Iris pigment epithelial cell (primary cell): ENCODE measurements at places on chromosomes 12 and 14.

- peak; percentile 35 for DNase-seq
These were observed 123.6 kb downstream of the TSPAN9 start for GRCh38 chr12:3200814-3201233.

- DNase-seq: no peak
These were observed 426.0 kb downstream of the GALC start for GRCh38 chr14:87566991-87567390.

DNA sequence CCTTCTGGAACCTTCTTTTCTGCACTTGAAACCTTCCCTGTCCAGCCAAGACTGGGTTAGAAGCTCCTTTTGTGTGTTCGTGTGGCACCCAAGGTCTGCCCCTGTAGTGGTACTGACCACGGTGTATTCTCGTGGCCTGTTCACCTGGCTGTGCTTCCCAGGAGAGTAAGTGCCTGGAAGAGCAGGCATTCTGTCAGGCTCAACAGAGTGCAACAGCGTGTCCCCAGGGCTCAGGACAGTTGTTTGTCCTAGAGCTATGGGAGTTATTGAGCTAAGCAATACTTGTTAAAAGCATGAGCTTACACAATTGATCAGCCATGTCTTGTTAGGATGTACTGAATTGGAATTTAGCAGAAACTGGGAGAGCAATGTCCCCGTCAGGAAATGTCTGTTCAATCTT, 12.9 kb upstream of the SLC38A2 start:
- DNase-seq: no peak

- DNase-seq: no peak
These were observed 69.3 kb downstream of the FBXO34 start for GRCh38 chr14:55340482-55340881.

GRCh38 chr12:127909041-127909440, 357.9 kb upstream of the TMEM132C start:
- no peak for DNase-seq

GRCh38 chr12:92139634-92140150, 6.0 kb downstream of the BTG1 start:
- DNase-seq: peak; percentile 64

- DNase-seq: peak; percentile 85
These were observed 119.9 kb upstream of the PCED1B start for GRCh38 chr12:46959502-46959901.

GRCh38 chr12:129068684-129069083, 215.4 kb downstream of the GLT1D1 start:
- DNase-seq: no peak

GRCh38 chr14:52352061-52352491, 38.0 kb downstream of the PTGER2 start:
- DNase-seq: peak; percentile 55

GRCh38 chr12:69908203-69908602, 83.2 kb downstream of the MYRFL start:
- no peak for DNase-seq

- peak; percentile 77 for DNase-seq
These were observed at the start of gene PLEKHH1 for GRCh38 chr14:67532998-67533753. Gene PLEKHH1 (plus strand): TSS chr14:67533290. CDS start chr14:67541868, 8,578 bp downstream.

DNA sequence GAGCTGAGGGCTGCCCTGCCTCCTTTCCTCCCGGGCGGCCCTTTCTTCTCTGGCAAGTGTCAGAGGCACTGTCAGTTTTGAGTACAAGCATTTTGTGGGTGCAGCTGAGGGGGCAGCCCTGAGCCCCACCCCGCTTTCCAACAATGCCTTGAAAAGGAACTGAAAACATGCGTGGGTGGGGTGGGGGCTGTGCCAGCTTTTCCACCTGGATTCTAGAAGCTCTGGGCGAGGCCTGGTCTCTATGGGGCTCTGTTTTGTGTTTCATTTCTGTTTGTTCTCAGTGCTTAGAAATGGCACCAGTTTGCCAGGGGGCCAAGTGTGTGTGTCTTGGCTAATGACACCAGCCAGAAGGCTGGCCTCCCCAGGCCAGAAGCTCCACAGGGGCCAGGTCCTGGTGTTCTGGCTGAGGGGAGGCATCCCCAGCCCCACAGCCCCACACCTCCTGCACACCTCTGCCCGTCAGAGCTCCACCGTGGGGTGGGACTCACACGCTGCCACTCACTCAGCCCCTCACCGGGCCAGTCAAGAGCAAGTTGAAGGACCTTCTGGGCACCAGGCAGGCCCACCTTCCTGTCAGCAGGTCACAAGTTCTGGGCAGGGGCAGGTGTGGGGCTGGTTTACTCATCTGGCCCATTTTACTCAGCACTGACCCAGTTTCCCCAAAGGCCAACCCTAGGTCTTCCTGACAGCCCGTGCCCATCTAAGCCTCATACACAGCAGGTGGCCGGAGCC, 155.1 kb downstream of the CALM1 start:
- no peak for DNase-seq

GRCh38 chr14:49196327-49196726, 389.9 kb downstream of the RPS29 start:
- DNase-seq: no peak

GRCh38 chr14:26398616-26399015, 199.2 kb downstream of the NOVA1 start:
- DNase-seq: no peak

DNA sequence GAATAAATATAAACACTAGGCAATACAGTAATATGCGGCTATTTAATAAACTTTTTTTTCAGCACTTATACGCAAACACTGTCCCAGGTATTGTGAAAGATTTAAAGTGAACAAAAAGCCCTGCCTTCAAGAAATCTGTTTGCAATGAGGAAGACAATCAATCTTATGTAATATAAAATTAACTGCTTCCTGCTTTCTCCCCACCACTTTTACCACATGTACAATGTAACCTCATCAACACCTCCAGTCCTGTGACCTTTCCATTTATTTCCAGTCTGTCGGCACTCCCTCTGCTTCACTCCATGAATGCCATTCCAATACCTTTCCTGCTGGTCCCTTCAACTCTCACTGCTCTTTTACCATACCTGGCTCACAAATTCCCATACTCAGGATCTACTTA, 10.5 kb downstream of the SNX6 start:
- DNase-seq: no peak

- DNase-seq: peak; percentile 73
These were observed 175.8 kb upstream of the PLXNC1 start for GRCh38 chr12:93972411-93973208.

DNA sequence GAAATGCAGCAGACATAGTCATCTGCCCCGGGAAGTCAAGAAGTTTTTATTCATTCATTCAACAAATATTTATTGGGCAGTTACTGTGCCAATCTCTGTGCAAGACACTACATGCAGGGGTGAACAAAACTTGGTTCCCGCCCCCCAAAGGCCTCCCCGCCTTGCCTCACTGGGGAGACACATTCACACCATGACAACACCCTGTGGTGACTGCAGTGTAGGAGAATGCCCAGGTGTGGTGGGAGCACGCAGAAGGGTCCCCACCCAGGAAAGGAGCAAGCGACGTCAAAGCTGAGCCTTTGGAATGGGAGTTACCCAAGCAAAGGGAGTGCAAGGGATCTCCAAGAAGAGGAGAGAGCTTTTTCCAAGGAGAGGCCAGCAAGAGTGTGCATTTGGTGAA, 1.6 kb upstream of the AQP6 start:
- DNase-seq: no peak

DNA sequence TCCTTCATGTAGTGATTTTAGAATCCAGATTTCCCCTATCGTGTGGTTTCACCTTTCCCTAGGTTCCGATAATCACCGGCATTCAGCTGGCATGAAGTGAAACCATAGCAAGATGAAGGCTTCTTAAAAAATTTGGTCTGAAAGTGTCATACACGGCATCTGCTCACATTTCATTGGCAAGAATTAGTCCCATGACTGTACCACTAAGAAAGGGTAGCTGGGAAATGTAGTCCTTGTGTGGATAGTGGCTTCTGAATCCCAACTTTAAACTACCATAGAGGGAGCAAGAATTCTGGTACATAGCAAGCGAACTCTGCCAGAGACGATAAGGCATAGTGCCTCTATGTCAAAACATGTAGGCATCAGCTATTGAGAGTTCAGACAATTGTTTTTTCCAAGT, 360.1 kb upstream of the TBX3 start:
- peak; percentile 3 for DNase-seq

- DNase-seq: no peak
These were observed 202.7 kb upstream of the PRICKLE1 start for GRCh38 chr12:42792265-42792664.

DNA sequence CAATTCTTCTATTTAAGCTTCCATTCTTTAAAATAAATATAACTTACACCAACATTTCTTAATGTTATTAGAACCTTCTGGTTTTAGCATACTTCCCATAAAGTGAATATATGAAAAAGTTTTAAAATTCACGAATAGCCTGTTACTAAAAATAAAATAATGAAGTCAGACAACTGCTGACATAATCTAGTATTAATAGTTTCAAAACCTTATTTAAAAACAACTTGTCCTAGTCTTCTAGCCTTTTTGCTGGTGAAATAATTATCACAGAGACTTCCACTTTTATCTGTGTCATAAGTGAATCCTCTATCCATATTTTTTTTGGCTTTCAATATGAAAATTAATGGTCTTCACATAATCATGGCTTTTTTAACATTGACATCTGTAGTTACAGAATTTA, 93.8 kb upstream of the MON2 start:
- DNase-seq: no peak

DNA sequence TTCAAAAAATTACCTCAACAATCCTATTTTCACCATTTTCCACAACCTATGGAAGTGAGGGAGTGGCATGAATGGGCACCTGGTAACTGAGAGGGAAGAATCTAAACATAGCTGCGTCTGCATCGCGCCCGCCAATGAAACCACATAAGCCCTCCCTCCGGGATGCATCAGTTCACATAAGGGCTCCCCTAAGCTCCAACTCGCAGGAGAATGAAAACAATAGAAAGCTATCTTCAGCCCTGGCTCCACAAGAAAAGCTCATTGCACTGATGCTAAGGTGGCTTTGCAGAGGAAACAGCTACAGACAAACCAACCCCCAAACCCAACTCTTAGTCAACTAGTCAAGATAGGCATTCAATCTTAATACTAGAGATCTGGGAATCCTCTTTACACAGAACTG, 173.3 kb downstream of the FOXN3 start:
- DNase-seq: no peak

GRCh38 chr12:51219322-51219721, 1.5 kb upstream of the POU6F1 start:
- no peak for DNase-seq

DNA sequence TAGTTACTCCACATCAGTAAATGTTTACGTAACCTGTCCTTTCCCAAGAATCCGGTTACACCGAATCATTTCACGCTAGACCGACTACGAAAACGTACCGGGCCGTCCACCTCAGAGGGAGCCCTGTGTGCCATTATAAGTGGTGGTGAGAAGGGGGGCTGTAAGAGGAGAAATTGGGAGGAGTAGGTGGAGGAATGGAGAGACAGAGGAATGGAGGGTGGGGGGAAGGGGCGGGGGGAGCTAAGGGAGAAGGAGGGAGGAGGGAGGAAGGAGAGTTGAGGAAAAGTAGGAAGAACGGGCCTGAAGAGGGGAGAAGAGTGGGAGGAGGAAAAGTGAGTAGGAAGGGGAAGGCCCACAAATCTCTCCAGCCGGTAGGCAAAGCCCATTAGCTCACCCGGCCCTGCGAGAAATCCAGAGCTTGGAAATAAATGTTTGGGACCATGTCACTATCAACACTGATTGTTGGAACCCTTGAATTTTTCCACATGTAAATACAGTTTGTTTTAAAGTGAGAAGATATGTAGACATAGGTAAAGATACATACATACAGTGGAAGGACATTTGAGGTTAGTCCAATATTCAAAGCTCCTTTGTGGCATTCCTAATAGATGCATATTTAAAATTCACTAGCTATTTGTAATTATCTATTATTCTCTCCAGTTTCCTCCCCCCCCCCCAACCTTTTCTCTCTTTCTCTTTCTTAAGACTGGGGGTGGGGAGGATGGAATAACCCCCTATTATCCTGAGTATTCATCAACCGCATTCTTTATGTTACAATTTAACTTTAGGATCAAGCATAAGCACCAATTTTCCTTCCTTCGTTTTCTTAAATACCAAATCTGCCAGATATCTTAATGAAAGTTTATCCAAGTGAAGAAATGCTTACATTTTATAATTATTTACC, 2.1 kb upstream of the FOXG1 start:
- no peak for DNase-seq

DNA sequence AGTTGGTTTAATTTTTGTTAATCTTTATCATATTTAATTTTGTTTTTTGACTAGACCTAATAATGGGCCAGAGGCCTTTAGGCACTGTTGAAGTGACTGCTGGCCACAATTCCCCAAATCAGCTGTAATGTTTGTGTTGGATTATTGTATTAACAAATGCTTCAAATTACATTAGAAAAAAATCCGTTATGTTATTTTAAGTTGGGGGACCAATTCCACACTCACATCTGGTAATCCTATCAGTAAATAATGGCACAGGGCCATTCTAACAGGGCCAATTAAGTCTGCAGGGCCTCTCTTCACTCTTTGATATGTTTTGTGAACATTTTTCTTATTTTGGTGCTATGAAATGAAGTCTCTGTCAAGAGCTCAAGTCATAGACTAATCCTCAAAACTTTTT, 39.6 kb downstream of the CHST11 start:
- DNase-seq: no peak

- no peak for DNase-seq
These were observed 140.8 kb downstream of the TTC7B start for GRCh38 chr14:90675399-90675798.

GRCh38 chr12:105091476-105092206, 7.4 kb upstream of the ALDH1L2 start:
- no peak for DNase-seq

- peak; percentile 58 for DNase-seq
These were observed 5.0 kb downstream of the CMKLR1 start for GRCh38 chr12:108333898-108334699.

GRCh38 chr14:52079239-52079959, 10.5 kb upstream of the NID2 start:
- peak; percentile 79 for DNase-seq
